Thymus (tissue), 14 donors: ENCODE measurements at places on chromosomes 2 and 18.

DNA sequence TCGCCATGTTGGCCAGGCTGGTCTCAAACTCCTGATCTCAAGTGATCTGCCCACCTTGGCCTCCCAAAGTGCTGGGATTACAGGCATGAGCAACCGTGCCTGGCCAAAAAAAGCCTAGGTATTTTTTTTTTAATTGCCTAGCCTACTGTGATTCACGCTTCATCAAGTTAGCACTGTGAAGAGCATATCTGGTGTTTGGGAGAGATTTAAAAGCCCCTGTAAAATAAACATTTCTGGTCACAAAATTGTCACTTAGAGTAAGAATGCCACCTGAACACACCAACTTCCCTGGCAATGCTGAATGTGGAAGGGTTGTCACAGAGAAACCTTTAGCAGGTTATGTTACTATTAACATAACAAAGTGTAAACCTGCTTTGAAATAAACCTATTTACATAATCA is 39.7 kb upstream of the CHAC2 start:
- DNase-seq = no peak

GRCh38 chr2:179428649-179429048 is 164.0 kb upstream of the SESTD1 start:
- DNase-seq = no peak

GRCh38 chr18:61475931-61476330 is 142.7 kb downstream of the CDH20 start:
- no peak for DNase-seq

DNA sequence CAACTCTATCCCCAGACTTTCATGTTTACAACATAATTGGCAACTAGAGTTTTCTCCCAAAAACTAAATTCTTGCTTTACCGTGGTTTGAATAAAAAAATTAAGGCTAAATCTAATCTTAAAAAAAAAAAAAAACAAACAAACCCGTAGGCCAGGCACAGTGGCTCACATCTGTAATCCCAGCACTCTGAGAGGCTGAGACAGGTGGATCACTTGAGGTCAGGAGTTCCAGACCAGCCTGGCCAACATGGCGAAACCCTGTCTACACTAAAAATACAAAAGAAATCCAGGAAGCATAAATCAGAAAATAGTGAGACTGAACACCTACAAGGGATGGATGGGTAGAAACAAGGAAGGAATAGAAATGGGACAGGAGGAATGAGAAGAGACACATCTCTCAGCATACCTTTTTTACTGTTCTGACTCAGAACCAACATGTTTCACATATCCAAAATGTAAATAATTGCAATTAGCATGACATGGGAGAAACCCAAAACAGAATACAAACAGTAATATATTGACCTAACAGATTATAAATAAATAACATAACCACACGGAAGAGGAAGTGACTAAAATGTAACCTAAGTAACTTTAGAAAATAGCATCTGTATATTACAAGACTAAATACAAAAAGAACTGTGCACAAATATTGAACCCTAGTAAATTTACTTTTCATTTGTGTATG is 17.5 kb downstream of the MGAT4A start:
- no peak for DNase-seq

GRCh38 chr2:96730212-96730611 is 9.7 kb downstream of the LMAN2L start:
- no peak for DNase-seq

DNA sequence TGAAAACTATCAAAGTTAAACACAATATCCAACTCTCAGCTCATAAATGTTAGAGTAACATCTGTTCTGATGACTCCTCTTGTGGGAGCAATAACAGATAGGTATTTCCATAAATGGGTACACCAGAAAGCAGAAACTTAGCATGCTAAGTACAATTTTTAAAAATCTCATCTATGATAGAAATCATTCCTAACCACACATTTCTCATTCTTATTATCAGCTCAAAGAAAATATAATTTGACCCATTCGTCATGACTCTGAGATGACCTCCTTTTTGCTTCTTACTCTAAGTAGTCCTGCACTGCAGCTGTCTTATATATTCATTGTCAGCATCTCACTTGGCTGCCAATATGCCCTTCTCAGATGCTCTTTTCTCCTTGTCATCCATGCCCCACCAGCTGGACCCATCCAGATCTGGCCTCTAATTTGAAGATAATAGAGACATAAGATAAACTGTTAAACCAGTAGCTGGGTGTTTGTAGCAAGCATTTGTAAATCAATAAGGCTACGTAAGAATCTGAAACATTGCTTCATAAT is 298.3 kb downstream of the KCNS3 start:
- no peak for DNase-seq
